MV-4-11 (cell line): ENCODE measurements at places on chromosomes 1 and 21.

DNA sequence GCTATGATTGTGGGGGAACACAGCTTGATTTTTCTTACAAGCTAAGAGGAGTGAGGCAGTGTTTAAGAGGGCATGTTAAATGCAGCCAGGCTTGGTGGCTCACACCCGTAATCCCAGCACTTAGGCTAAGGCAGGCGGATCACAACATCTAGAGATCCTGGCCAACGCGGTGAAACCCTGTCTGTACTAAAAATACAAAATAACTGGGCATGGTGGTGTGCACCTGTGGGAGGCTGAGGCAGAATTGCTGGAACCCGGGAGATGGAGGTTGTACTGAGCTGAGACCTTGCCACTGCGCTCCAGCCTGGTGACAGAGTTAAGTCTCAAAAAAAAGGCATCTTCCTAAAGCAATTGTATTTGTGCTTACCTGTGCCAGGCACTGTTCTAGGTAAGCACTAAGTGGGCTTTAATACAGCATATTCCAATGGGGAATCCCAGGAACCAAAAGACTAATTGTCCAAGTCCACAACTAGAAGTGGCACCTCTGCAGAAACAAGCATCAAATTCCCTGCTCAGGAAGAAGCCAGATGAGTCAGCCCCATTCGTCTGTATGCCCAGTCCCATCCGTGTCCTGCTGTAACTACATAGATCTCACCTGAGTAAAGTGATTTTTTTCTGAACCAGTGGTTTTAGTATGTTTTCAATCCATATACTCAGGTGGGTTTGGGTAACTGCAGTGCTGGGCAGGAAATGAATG lies 4.6 kb downstream of the RCC1 start:
- DNase-seq: peak; percentile 73

DNA sequence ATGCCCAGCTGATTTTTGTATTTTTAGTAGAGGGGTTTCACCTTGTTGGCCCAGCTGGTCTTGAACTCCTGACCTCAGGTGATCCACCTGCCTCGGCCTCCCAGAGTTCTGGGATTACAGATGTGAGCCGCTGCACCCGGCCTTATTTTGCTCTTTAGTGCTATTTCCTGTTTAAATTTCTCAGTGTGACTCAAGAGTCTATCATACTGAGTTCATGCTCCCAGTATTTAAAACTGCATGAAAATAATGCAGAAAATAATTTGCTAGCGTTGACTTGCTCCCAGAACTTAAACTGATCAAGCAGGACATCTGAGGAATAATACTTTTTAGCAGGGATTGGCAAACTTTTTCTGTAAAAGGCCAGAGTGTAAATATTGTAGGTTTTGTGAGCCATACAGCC lies 86.4 kb upstream of the C1orf21 start:
- no peak for DNase-seq

- DNase-seq: no peak
Observed at GRCh38 chr1:107530543-107530942, 389.7 kb downstream of the NTNG1 start.

DNA sequence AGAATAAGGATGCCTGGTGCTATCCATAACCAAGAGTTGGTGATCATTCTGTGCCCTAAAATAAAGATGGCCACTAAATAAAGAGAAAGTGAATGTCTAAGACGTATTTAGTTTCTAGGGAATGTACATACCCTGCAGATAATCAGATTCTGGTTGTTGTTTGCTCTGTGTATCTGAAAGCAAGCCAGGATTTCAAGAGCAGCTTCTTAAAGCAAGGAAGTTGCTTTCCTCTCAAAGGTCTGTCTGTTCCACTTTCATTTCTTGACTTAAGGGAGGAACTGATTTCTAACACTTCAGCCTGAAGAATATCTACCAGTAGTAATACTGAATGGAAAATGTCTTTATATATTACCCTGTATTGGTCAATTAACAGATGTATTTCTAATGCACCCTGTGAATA lies 88.8 kb downstream of the KIF1B start:
- no peak for DNase-seq

DNA sequence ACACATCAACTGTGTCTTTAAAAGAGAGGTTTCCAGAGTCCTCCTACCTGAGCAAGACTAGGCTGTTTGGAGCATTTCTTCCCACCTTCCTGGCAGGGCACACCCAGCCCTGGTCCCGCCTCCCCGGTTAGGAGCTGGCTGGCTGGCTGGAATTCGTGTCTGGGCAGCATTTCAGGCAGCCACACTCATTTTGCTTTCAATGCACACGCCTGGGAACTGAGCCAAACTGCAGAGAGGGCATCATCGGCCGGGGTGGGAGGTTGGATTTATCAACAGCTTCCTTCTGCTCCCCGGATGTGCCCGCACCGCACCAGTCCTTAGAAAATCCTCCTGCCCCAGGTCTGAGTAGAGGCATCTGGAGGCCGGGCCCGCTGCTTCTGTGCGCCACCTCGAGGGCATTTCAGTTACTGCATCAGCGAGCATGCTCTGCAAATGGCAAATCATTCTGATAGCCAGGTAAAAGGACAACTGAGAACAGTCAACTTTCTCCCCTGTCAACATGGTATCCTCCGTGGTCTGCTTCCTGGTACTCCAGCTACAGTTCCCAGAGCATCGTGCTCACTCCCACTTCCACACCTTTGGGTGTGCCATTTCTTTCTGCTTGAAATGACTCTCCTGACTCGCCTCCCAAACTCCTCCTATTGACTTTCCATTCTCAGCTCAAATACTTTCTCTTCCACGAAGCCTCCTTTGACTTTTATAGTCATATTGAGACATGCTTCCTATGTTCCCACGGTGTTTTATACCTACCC lies 20.6 kb downstream of the TCEA3 start:
- DNase-seq: peak; percentile 76

DNA sequence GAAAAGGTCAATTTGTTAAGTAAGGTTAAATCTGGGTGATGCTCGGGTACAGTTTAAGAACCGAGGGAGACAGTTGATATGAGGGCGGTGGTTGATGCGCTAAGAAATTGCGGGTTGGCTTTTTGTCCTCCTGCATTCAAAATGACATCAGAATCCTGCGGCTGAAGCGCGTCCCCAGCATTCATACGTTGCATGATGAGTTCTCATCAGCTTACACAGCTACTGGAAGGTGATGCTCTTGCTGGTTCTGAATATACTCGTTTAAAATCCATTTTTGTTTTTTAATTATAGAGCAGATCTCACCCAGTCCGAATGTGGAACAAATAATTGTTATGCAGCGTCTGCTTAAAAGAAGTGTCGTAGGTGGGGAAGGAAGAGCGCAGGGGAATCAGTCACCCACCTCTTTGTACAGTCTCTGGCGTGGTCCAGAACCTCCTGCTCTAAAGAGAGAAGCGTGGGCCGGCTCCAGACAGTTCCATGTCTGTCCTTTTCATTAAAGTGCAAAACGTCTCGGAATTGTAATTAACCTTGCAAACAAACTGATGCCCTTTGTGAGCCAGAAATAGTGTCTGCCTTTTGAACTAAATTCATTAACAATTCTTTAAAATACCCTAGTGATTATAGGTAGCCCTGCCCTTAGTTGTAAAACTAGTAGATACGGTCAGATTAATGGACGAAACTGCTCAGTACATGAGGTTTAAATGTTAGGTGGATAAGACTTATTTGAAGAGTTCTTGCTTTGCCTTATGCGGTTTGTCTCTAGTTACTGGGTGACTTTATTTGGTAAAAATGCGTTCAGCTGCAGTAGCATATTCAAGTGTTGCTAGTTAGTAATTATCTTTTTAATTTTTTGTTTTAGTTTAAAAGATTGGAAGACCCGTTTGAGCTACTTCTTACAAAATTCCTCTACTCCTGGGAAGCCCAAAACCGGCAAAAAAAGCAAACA lies 741 bp downstream of the RGS2 start:
- DNase-seq: peak; percentile 33

DNA sequence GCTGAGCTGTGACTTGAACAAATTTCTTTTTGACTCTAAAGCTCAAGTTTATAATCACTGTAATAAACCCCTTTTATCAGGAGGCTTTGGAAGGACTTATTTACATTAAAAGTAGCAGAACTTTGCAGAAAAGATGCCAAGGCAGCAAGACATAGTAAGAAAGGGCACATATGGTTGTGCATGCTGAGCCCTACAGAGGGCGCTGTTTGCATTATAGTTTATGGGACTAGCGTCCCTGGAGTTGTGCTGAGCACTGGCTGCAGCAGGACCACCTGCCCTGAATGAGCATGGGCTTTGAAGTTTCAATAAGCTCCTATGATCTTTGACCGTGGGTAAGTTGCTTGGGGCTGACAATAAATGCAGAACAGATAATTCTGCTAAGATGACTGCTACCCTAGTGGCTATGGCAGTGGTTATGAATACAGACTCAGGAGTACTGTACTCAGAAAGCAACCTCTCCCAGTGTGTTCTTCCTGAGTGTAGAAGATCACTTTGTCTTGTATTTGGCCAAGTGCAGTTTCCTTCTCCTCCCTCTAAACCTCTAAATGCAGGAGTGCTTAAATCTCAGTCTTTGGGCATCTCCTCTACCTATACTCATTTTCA lies 45.4 kb upstream of the USP1 start:
- peak; percentile 9 for DNase-seq

DNA sequence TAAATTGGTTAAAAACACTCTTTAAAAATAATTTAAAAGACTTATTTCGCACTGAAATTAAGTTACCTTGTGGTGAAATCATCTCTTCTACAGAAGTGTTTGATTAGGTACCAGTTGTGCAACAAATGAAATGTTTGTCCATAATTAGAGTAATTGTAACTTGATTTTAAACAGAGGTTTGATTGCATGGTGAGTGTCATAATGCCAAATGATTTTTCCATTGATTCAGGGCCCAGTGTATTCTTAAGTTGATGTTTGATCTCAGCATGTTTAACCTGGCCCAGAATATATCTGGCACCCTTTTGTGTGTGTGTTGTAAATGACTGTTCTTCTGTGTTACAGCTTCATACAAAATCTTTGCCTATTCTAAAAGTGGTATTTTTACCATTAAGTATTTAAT lies 28.5 kb downstream of the LRRC8B start:
- no peak for DNase-seq

DNA sequence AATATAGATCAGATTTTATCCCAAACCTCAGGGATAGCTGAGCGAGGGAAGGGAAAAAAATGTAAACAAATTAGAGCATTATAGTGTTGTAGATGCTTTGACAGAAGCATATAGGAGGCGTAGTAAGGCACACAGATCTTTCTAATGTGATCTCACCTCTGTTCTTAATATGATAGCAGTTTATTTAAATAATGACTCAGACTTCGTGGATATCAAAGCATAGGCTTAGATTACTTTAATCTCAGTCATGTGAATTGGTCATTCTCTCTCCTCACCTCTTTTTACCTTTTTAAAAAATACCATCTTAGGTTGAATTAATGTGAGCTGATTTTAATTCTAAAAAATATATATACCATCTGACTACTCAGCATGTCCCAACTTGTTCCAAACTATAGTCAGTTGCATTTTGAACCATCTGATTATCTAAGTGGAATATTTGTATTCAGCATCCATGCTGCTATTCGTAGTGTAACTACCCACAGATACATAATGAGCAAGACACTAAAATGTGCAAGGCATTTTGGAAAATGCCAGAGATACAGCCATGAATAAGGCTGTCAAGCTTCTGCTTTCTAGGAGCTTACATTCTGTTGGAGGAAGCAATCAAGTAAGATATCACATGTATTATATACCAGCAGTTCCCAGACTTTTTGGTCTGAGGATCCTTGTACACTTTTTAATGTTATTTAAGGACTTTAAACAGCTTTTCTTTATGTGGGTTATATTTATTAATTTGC lies 76.7 kb downstream of the OSBPL9 start:
- no peak for DNase-seq

GRCh38 chr1:45430490-45430889 lies 60.5 kb downstream of the TESK2 start:
- peak; percentile 75 for DNase-seq

DNA sequence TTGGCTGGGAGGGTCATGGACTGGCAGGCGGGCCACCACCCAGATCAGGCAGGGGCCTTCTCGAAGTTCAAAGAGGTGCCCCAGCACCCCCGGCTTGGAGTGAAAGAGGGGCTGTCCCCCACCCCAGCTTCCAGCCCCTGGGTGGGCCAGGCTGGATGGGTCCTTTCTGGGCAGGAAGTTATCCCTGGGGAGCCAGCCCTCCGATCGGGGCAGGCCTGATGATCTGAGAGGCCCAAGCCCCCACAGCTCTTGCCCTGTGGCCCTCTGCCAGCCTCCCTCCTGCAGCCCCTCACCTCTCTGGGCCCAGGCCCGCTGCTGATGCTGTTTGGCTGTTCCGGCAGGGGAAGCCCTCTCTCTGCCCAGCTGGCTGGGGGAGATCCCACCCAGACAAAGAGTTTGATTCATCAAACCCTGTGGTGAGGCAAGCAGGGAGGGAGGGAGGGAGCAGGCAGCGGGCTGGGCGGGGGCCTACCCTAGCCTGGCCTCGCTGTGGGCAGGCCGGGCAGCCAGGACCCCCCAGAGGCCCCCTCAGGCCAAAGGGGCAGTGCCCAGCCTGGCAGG lies 2.5 kb downstream of the ARHGEF19 start:
- DNase-seq: no peak

DNA sequence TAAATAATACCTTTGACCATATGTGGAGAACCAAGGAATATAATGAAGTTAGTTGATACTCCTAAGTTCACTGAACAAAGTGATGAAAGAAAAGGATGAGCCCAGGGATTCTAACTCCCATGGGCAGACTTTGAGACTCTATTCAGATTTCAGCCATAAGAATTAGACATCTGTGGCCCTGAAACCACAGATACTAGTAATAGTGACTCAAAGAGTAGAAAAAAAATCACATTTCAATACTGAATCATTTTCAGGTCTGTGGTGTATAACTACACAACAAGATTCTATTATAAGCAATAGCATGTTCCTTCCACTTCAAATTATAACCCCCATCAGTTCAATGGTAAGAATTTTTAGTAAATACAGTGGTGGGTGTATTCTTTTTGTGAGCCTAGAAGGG lies 16.4 kb upstream of the F13B start:
- no peak for DNase-seq

DNA sequence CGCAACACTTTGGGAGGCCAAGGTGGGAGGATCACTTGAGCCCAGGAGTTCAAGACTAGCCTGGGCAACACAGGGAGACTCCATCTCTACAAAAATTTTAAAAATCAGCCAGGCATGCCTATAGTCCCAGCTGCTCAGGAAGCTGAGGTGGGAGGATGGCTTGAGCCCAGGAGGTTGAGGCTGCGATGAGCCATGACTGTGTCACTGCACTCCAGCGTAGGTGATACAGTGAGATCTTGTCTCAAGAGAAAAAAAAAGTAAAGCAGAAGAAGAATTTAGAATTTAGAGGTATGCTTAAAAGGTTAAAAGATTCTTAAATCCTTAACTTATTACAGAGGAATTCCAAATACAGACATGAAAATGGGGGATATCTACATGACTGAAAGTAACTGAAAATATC lies 79.5 kb downstream of the SMYD3 start:
- DNase-seq: no peak

DNA sequence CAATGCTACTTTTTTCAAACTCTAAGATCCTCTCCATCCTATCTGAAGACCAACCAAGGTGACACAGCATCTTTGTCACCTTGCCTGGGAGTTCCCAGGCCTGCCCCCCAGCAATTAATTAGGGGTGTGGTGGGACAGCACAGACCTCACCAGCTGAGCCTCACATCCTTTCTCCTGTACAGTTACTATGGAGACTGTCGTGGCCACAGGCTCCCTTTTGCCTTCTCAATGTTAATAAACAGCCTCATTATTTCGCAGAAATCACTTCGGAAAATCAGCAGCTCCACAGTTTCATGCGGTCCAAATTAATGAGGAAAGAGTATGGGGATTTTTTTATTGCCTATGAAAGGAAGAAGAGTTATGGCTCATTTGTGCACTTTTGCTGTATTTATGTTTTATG lies 378.3 kb downstream of the NPHP4 start:
- no peak for DNase-seq

- DNase-seq: no peak
Observed at GRCh38 chr1:119010201-119010600, 22.1 kb upstream of the TBX15 start.

- no peak for DNase-seq
Observed at GRCh38 chr1:110986407-110986891, 22.7 kb upstream of the LRIF1 start.
